ENCODE measurements at places on chromosomes 4 and X.

GRCh38 chrX:131728295-131729145 is 184.6 kb downstream of the OR13H1 start:
- DNase-seq = no peak

GRCh38 chr4:16745009-16745635 is 153.3 kb downstream of the LDB2 start:
- DNase-seq = no peak

DNA sequence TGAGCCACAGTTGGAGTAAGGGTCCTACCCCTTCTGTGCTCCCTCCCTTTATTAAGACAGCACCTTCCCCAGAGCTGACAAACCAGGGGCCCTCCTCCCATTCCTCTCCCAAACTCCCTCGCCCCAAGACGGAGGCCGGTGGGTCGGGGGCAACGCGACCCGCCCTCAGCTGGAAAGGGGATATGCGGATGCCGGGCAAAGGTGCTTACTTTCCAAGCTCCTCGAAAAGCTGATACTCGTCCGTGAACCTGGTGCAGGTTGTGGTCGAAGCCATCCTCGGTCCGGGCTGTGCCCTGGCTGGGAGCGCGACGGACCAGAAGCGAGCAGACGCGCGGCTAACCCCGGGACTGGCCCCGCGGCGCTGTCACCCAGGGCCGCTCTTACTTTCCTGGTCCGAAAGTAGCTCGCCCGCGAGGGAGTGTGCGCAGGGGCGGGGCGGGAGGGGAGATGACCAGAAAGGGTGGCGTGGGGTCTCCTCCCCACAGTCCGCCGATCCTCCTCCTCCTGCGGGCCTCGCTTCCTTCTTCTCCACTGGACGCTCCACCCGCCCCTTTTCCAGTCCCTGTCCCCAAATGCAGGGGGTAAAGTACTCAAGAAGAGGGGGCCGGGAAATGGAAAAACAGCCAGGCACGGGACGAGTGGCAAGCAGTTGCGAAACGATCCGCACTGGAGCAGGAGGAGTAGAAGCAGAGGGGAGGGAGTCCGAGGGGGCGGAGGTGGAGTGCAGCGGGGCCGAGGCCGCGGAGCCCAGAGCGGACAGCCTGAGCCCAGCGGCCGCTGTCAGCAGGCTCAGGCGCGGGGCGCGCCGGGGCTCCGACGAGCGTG is 531 bp downstream of the CAMK2D start:
- DNase-seq = peak; percentile 22

DNA sequence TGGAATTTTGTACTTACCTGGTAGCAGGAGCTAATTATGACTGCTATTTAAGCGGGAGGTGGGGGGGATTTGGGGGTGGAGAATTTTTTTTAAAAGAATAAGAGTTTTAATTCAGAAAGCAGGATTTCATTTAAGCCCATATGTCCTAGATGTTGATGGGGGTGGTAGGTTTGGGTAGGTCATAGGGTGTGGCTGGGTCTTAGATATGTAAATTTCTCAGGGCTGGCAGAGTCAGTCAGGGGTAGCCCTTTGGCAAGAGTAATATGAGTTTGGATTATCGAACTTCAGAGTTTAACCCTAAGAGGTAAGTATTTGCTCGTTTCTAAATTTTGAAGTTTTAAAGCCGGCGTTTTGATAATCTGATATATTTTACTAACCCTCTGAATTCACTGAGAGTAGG is 35.2 kb upstream of the COX18 start:
- no peak for DNase-seq
